Suppressor macrophage (primary cell): ENCODE measurements at places on chromosomes 12 and 14.
A peak's percentile ranks its signal among the peaks of the same experiment; 100 is the strongest.

- no peak for DNase-seq
These were observed 594.4 kb downstream of the FLRT2 start for GRCh38 chr14:86124328-86124727.

GRCh38 chr12:82857276-82857675, 170.6 kb downstream of the TMTC2 start:
- DNase-seq = no peak

DNA sequence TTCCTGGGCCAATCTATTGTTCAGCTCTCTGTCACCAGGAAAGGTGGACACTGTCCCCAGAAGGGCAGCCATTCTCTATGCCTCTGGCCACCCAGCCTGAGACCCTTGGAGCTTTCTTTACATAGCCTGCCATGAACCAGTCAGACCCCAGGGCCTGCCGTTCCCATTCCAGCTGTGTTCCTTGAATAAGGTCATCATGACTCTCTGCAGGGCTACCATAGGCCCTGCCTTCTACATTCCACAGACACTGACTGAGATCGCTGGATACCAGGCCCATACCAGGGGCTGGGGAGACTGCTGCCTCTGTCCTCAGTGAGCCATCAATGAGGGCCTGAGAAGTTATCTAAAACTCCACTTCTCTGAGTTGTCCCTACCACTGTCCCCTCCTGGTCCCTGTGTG, 75.5 kb downstream of the SYNE3 start:
- no peak for DNase-seq

GRCh38 chr12:127145929-127146789, 1120.8 kb upstream of the TMEM132C start:
- peak; percentile 53 for DNase-seq

DNA sequence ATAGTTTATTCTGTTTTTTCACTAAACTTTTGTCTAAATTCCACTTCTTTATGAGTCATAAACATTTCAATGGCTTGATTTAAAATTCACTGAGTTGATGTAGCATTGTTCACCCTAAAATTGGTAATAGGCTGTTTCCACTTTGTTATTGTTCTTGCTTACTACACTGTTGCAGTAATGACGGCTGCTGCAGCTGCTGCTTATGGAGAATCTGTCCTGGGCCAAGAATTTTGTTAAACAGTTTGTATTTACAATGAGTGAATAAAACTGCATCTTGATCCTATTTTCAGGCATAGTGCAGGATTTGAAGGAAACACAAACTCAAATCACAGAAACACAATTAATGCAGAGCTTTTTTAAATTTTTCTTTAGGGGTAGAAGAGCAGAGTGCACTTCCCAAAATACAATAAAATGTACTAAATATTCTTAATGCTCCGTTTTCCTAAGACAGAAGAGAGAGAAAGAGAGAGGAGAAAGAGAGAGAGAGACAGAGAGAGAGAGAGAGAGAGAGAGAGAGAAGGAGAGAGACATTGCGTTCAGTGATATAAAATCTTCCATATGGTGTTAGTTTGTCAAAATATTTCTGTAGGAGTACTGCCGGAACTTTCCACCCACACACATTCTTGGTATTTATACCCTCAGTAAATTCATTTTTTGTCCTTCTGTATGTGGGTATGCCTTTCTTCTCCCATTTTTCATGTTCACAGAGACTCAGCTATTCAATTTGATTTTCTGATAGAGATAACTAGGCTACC, 266.4 kb downstream of the LRFN5 start:
- DNase-seq = no peak

GRCh38 chr12:68048648-68049297, 59.5 kb downstream of the IFNG-AS1 start:
- DNase-seq = no peak

GRCh38 chr14:104404922-104405321, 174.6 kb upstream of the C14orf180 start:
- no peak for DNase-seq

- DNase-seq = no peak
These were observed 392.3 kb downstream of the CCER1 start for GRCh38 chr12:90562671-90563070.

DNA sequence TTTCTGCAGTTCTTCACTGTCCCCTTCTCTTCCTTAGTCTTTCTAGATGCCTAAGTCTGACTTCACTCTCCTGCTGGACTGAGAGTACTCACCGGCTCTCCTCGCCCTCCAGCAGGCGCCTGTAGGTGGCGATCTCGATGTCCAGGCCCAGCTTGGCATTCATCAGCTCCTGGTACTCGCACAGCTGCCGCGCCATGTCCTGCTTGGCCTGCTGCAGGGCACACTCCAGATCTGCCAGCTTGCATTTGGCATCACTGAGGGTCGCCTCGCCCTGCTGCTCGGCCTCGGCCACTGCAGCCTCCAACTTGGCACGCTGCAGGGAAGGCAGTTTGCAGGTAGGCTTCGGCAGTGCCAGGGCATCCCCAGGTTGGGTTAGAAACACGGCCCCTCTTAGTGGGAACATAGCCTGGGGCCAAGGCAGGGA, 5.2 kb downstream of the KRT84 start:
- DNase-seq = peak; percentile 55

DNA sequence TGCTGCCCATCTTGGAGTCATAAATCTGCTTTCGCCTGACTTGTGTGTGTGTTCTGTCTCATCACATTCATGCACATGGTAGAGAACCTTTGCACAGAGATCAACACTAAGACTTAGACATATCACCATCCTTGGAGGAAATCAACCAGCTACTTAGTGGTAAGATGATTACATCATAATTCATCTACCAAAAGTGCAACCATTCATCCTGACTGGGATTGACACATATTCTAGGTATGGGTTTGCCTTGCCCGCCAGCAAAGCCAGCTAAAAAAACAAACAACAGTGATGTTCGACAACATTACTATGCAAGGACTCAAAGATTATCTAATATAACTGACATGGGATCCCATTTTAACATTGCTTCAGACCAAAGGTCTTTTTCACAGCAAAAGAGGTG, 228.7 kb downstream of the NUAK1 start:
- DNase-seq = no peak

- DNase-seq = peak; percentile 79
These were observed 18.9 kb upstream of the CARMIL3 start for GRCh38 chr14:24032727-24033418.

GRCh38 chr12:19200261-19200660, 70.7 kb downstream of the PLEKHA5 start:
- DNase-seq = no peak

- DNase-seq = no peak
These were observed 37.3 kb upstream of the ATXN2 start for GRCh38 chr12:111636209-111636945.

GRCh38 chr14:58066115-58066514, 85.9 kb downstream of the ARMH4 start:
- no peak for DNase-seq

GRCh38 chr14:97976861-97977260, 1179.7 kb downstream of the VRK1 start:
- no peak for DNase-seq

- DNase-seq = peak; percentile 70
These were observed 347 bp downstream of the SYNDIG1L start for GRCh38 chr14:74425525-74426201.

DNA sequence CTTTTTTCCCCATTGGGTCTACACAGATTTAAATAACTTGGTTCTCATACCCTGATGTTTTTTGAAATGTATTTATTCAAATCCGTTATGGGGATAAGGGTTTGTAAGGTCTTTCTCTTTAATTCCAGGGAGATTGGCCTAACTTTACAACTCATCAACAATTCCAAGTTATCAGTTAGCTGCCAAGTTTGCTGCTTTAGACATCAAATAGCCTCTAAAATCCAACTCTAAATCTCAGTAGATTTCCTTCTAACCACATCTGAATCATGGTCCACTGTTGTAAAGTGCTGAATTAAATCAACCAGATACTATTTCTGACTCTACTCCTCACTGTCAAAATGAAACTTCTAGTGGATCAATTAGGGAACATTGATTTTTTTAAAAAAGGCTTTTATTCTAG, 364.1 kb upstream of the E2F7 start:
- DNase-seq = no peak

DNA sequence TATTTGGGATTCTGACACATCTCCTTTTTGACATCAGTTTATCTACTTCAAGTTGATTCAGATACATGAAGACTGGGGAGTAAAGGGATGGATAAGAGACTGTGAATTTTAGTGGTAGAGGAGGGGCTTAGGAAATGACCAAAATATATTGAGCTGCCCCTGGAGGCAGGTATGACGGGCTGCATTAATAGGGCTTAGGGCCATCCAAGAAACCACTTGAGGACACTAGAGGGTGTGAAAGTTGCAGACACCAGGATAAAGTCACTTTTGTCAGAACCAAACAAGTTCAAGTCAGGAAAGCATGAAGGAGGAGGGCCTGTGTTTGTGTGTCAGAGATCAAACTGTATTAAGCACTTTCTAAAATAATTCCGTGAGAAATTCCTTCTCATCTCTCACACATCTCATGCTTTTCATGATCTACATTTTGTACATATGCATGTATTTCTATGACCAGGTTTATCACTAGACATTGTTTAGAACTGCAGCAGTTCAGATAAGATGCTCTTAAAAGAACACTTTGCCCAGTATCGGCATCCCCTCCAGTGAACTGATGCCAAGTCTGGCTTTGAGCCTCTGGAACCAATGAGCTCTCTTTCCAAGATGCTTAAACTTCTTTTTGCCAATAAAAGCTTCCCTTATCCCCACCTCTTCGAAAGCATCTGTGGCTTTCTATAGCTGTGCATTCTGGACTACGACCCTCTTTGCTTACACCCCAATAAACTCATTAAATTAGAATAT, 136.9 kb downstream of the SLC38A1 start:
- DNase-seq = no peak

- peak; percentile 40 for DNase-seq
These were observed 26.1 kb upstream of the BHLHE41 start for GRCh38 chr12:26150736-26151450.

DNA sequence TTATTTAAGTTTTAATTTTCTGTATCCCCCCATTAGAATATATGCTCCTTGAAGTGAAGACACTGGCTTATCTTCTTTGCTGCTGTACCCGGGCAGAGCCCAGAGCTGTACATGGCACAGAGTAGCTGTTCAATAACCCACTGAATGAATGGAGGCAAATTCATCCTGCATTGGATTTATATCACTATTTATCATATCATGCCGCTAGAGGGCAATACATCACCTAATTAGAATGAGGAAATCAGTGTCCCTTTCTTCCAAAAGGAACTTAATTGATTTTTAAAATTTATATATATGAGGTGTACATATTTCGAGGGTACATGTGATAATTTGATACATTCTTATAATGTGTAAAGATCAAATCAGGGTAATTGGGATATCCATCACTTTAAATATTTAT, 89.2 kb upstream of the TMEM260 start:
- DNase-seq = peak; percentile 26

- peak; percentile 39 for DNase-seq
These were observed 11.7 kb upstream of the NFKBIA start for GRCh38 chr14:35416108-35416750.

DNA sequence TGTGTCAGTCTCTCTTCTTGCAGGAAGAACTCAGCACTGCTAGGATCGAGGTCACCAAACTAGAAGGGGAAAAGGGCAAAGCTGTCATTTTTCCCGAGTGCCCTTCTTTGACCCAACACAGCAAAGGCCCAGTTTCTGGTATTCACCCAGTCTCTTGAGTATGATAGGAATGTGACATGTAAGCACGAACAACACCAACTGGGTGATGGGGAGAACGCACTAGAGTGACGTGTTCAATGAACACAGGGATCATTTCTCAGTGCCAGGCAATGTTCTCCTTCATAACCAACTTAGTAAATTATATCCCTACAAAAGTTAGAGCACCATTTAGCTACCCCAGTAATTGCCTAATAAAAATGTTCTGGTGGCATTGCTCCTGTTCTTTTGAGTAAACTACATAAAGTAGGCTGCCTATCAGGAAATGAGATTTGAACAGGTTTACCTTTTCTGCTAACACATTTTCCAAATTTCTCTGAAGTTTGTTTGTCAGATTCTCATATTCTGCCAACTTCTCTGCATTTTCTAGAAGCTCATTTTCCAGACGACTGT, 64.5 kb downstream of the NIN start:
- no peak for DNase-seq

- no peak for DNase-seq
These were observed 1.8 kb upstream of the LRFN5 start for GRCh38 chr14:41604721-41605531.

DNA sequence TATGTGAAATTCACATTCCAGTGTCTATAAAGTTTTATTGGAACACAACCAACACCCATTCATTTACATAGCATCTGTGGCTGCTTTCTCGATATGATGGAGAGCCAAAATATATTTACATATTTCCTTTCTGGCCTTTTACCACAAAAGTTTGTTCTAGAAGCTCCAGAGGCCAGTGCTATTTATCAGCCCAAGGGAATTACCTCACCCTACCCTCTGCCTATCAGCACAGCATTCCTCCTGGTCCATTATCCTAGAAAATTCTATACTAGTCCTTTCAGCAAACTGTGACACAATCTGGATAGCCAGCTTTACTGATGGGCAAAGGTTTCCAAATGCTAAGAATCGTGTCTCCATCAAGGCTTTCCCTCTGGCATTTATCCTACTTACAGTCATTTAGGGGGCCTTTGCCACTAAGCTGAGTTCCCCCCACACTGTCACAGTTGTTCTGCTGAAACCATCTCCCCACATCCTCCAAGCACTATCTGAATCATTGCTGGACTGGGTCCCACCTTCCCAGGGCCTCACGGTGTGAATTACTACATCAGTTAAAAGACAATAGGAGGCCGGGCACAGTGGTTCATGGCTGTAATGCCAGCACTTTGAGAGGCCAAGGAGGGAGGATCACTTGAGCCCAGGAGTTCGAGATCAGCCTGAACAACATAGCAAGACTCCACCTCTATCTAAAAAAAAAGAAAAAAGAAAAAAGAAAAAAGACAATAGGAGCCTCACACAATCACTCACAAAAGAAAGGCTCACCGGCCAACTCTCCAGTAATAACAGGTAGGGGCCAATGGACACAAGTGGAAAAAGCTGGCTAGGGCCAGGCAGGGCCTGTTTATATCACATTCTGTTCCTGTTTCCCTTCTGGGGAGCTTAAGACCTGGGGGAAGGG, 12.1 kb downstream of the SYNE3 start:
- no peak for DNase-seq

DNA sequence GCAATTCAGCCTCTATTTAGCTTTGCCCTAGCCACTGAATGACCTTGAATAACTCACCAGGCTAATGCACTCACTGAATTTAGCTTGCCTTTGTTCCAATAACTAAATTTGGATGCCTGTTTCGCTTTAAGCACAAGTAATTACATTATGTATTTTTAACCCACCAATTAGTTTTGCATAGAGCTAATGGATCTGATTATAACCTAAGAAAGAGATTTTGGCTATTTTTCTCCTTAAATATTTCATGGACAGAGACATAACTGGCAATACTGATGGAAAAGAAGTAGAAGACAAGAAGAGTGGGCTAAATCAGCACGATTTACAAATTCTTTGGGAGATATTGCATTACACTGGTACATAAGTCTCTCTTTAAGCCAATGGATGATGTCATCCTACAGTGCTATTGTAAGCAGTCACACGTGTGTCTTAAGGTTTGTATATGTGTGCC, 85.7 kb downstream of the AKAP6 start:
- DNase-seq = no peak

- DNase-seq = no peak
These were observed 4.4 kb upstream of the PDE6H start for GRCh38 chr12:14968478-14968877.

- DNase-seq = no peak
These were observed 174.3 kb downstream of the FOXN3 start for GRCh38 chr14:89242652-89243279.
